Osteoblast (primary cell): ENCODE measurements at places on chromosomes 5 and 9. TPM values are rescaled to one million over a fixed set of nuclear protein-coding genes. Genes with fewer than 3 reads are reported as not detected.
A peak's percentile ranks its signal among the peaks of the same experiment; 100 is the strongest.

DNA sequence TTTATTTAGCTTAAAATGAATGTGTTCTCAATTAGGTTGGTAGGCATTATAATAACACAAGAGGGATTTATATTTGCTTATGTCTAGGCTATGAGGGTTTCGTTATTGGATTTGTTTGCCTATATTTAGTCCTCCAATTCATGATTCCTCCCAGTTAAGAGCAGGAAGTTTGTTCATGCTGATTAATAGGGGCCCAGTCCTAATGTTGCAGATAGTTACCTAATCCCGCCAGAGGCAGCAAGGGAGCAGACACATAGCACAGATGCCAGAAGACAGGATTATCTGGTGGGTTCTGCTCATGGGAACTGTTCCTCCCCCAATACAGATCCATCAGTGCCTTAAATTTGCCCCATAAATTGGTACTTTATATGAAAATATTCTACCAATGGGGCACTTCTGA, 100.8 kb upstream of the TLE4 start:
- no peak for DNase-seq

GRCh38 chr9:128339761-128340690, at the start of gene SLC27A4:
Gene SLC27A4, plus strand, starts transcription at chr9:128340527. Its CDS starts 2,606 bp downstream, at chr9:128343133.
- peak; percentile 99 for DNase-seq

DNA sequence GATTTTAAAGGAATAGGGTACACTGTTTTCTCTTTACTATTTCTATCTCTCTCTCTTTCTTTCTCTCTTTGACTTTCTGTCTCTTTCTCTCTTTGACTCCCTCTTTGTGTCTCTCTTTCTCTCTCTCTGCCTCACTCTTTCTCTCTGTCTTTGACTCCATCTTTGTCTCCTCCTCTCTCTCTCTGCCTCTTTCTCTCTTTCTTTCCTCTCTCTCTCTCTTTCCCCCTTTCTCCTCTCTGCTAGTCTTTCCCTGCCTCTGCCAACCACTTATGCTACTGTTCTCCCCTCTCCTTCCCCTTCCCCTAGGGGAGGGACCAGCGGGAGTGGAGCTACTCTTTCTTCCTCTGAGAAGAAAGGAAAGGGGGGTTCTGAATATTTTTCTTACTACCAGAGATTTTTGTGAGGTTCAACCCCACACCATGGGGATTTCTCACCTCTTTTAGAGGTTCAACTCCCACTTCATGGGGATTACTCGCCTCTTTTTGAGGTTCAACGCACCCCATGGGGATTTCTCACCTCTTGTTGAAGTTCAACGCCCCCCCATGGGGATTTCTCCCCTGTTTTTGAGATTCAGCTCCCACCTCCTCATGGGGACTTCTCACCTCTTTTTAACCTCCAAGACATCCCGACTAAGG, 309.9 kb downstream of the NR3C1 start:
- DNase-seq: no peak

DNA sequence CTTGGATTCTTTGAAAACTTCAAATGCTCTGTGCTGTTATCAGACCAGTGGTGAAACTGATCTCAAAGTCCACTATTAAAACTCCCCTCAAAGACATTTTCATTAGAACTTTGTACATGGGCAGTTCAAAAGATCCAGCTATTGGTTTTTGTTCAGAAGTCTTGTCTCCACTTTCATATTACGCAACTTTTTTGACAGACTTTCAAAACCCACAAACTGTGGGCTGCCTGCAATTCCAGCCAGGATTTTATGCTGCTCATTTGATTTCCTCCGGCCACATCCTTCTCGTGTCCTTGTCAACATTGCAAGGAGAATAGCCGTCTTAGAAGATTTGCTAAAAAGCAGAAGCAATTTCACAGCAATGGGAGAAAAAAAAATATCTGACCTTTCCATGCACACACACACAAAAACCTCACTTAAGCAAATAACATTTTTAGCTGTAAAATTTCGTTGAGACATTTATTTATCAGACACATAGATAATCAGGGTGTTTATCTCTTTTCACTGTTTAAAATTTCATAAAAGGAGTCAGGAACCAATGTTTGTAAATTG, 1990.5 kb downstream of the MAT2B start:
- no peak for DNase-seq

Gene GLRA1
- total RNA-seq: not detected in 2 replicates
